ENCODE measurements at places on chromosomes 4 and X. TPM values are rescaled to one million over a fixed set of nuclear protein-coding genes. Genes with fewer than 3 reads are reported as not detected.

MAGEA9B gene
- not detected for polyA plus RNA-seq

LRIT3 gene
- not detected for polyA plus RNA-seq

PAGE4 gene
- not detected for polyA plus RNA-seq

SH2D1A gene
- polyA plus RNA-seq: 0.52 TPM
